ENCODE measurements at places on chromosomes 7 and 10.

GRCh38 chr10:15046626-15047025 is 2.9 kb downstream of the OLAH start:
- DNase-seq: no peak

DNA sequence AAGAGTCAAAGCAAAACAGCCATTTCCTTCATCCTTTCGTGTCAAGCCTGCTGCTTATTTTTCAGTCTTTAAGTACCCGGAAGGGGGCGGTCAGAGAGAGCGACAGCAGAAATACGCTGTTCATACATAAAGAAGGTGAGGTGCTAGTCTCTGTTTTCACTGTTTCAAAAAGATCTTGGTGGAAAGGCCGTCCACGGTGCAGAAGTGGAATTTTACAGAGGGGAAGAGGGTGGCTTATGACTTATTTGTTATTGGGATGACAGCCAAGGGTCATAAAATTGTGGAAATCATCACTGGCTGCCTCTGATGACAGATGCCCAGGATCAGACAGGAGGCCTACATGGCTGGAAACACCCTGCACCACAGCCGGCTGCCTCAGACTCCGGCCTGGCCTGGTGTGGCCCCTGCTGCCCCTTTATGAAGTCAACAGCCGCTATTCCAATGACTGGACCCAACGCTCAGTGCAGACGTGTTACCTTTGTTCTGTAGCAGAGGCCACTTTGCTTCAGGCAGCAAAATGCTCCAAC is 57.0 kb downstream of the HIPK2 start:
- DNase-seq: peak; percentile 66

GRCh38 chr7:100486111-100486636 is 2.4 kb downstream of the NYAP1 start:
- DNase-seq: no peak

- DNase-seq: no peak
Measured at GRCh38 chr7:41774966-41775365, 72.1 kb upstream of the INHBA start.

- no peak for DNase-seq
Measured at GRCh38 chr7:106905734-106906133, 40.7 kb downstream of the PIK3CG start.

GRCh38 chr7:35805876-35806275 is 5.0 kb downstream of the SEPTIN7 start:
- DNase-seq: peak; percentile 56

DNA sequence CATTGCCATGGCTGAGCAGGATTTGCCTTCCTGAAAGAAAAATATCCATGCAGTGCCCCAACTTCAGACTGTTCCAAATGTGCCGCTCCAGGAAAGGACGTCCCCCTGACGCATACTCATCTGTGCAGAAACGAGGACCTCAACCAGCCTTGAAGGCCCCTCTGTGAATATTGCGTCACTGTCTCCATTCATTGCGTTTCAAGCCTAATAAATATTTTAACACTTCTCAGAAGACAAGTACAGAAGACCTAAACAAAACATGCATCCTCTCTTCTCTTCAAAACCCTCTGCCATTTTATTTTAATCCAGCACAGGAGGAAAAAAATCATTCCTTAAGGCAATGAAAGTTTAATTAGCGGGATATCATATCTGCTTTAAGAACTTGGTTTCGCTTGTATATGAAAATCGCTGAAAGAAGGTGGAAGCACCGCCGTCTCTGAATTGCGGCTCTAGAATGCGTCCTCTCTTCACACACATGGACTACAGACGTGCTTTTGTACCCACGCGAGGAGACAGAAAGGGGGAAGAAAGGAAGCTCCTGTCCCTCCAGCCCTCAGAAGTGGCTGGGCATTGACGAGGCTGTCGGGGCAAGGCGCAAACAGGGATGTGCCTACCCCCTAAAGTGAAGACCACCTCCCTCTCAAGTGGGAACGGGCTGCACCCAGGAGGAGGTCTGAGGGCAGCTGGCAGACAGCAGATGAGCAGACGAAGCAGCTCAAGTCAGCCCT is 36.8 kb downstream of the RGS10 start:
- no peak for DNase-seq

- DNase-seq: no peak
Measured at GRCh38 chr7:35865287-35865686, 64.4 kb downstream of the SEPTIN7 start.

GRCh38 chr10:110170142-110170971 is 37.0 kb upstream of the MXI1 start:
- DNase-seq: peak; percentile 39

GRCh38 chr7:20596653-20597052 is 18.8 kb upstream of the ABCB5 start:
- DNase-seq: peak; percentile 42

DNA sequence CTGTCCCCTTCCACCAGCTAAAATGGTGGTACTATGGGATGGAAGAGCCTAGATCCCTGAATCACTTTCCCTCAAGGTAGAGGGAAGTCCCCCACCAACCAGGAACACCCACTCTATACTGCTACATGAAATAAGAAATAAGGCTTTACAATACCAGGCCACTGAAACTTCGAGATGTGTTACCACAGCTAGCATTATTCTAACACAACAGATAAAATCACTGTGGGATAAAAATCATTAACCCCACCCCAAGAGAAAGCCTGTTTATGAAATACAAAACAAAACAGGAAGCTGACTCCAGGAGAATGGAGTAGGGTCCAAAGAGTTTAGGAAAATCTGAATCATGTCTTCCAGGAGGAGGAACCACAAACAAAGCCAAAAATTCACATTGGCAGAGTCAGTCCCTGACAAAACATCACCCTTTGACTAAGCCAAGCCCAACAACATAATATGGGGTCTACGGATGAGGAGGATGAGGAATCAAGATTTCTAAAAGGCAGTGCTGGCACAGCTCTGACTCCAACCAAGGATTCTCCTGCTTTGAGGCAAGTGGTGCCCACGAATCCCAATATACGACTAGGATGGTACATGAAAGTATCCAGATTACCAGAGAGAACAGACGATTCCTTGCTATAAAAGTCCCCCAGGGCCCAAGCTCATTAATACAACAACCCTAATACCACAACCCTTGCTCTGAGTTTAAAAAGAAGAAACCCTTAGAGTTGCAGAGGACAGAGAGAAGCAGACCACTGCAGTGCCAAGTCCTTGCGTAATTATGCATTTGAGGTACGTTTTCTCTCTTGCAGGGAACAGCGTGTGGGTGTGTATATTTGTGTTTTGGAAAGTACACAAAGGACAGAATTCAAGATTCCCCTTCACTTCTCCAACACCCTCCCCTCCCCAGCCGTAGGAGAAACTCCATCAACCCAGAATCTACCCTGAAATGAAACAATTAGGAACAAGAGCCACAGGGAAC is 23.7 kb downstream of the XPNPEP1 start:
- DNase-seq: no peak

GRCh38 chr10:101529725-101530553 is 58.1 kb downstream of the POLL start:
- no peak for DNase-seq

DNA sequence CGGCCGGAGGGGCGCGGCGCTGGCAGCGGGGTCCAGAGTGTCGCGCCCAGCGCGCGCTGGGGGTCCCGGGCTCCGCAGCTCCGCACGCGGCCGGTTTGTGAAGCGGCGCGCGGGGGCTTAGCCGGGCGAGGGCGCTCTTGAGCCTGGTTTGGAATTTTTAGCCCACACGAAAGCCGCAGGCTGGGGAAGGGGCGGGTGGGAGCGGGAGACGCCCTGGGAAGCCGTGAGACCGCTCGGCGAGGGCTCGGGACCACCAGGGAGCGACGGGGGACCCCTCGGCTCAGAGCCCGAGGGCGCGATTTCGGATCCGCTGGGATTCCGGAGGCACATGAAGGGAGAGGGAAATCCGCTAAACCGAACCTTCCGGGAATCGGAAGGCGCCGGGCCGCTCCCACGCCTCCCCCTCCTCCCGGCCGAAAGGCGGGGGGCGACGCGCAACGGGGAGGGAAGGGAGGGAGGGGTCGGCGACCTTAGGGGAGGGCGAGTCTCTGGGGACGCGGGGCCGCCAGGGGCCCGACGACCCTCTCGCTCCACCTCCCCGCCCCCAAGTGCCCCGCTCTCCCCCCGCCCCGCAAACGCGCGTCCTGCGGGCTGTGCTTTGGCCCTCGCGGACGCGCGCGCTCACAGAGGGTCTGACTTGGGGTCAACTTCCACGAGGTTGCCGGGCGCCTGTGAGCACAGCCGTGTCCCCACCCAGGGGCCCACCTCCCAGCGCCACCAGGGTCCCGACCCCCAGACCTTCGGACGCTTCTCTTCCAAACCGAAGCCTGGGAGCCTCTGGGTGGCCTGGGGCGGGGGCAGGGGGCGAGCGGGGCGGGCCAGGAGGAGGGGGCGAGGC is 5.1 kb upstream of the ELFN1 start:
- DNase-seq: peak; percentile 39

- DNase-seq: no peak
Measured at GRCh38 chr7:95424716-95425115, 10.1 kb downstream of the PON2 start.

- DNase-seq: no peak
Measured at GRCh38 chr7:128163473-128163872, 77.6 kb upstream of the LEP start.

GRCh38 chr7:16960337-16960965 is 78.7 kb upstream of the AGR3 start:
- DNase-seq: no peak

- DNase-seq: no peak
Measured at GRCh38 chr7:140920745-140921144, 4.0 kb downstream of the BRAF start.

DNA sequence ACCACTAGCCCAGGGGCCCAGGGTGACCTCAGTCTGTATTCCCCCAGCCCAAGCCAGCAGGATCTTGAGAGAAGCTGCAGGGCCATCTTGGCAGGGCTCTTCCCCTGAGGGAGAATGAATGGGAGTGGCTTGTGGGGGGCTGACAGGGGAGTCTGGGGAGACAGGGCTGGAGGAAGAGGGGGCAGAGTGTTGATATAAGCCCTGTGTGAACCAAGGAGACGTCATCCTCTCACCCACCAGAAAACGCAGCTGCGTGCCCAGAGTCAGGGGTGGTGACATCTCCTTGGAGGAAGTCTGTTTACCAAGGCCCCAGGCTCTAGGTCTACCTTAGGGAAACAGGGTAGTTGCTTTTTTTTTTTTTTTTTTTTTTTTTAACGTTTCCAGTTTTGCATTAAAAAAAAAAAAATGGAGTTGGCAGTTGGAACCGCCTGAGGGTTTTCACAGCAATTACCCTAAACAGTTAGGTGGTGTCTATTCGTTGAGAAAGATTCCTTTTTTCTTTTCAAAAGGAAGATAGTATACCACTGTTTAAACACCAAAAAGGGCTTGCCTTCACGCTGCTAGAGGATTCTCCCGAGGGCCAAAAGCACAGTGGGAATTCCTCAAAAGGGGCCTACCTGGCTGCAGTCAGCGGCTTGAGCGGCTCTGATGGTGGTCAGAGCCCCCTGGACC is 113.8 kb downstream of the PRPF18 start:
- DNase-seq: peak; percentile 67

GRCh38 chr10:23314835-23315239 is 29.8 kb downstream of the C10orf67 start:
- DNase-seq: peak; percentile 83

GRCh38 chr7:92835851-92836488 is 403 bp downstream of the CDK6 start:
- DNase-seq: peak; percentile 55

- no peak for DNase-seq
Measured at GRCh38 chr7:110889335-110889734, 201.6 kb upstream of the LRRN3 start.

DNA sequence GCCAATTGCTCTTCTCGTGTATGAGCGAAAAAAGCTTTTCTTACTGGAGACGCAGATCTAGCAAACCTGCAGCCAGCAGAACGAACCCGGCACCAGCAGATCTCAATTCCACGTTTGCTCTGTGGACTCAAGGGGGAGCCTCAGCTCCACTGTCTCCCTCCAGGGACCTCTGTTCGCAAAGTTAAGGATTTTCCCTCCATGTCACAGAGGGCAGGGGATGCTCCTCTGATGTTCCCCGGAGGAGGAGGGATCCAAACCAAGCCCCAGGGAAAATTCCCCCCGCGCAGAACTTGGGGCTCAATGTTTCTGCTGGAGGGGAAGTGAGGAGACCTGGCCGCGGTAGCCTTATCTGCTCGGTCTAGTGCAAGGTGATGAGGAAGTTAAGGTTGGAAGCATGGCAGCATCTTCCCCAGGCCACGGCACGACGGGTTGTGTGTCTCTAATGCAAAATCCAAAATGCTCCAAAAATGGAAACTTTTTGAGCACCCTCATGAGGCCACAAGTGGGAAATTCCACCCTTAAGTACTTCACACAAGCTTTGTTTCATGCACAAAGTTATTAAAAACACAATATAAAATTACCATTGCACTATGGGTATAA is 9.0 kb downstream of the IQCE start:
- DNase-seq: peak; percentile 50

DNA sequence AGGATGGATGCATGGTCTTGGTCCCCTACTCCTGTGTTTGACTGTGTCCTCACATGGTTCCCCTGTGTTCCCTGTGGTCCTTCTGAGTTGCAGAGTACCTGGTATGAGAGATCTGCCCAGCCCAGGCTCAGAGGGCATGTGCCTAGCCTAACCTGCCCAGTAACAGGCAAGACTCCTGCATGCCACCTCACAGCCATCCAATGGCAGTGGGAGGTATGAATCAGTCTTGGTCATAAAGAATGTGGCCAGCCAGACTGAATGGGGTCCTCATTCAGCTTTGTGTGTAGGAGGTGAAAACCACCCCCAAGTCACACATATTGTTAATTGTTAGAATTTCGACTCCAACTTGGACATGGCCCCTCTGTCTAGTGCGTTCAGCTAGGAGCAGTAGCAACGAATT is 17.2 kb upstream of the GPR158 start:
- no peak for DNase-seq

DNA sequence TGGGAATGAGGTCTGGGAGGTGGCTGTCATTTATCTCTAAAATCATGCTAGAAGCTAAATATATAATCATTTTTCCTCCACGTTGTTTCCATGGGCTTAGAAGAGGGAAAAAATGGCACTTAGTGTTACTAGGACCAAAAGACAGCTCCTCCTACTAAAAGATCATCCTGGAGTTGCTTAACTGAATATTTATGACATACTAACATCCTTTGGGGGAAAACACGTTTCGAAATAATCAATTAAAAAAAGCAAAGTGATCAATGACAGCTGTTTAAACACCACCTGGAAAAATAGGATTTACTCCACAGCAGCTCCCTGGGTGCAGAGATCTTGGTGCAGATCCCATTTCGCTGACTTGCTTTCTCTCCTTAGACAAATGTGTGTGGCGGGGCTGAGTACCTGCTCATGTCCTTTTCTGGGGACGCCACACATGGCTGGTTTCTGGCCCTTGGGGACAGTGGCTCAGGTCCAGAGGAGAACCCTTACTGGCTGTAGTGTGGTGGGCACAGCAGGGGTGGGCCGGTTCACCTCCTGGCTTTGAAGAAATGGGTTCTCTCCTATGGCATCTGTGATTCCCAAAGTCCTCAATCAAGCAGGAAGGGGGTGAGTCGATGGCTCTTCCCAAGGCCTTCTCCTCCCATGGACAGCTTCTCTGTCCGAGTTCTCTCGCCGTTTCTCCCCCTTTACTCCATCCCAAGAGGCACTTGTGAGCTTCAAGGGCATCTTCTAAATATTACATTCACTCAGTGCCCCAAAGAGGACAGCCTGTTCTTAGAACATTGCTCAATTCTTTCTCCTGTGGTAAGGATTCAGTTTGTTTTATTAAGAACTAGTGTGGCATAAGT is 156.4 kb upstream of the KLF14 start:
- DNase-seq: no peak

- no peak for DNase-seq
Measured at GRCh38 chr10:6228647-6229046, 25.9 kb downstream of the PFKFB3 start.

GRCh38 chr10:35307297-35307696 is 29.0 kb upstream of the CCNY start:
- DNase-seq: no peak

All from inflammatory macrophage (primary cell).